Activated T-cell treated with anti-CD3 and anti-CD28 coated beads, Interleukin-2, amount 50 U/mL, for 24 hours (primary cell): ENCODE measurements at places on chromosomes 4 and X.

DNA sequence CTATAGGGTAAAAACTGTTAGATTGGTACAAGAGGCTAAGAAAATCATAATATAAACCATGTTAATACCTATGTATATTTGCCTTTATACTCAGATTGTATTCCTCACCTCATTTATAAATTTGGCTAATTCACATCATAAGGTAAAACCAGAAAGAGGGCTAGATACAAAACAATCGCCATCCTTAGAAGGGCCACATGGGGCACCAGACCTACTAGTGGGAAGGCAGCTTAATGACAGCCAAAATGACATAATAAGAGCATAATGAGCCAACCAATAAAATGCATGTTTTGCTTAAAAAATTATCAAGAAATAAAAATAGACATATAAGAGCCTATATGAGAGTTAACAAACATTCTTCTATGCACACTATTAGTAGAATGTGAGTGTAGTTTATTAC, 107.3 kb upstream of the PRDX4 start:
- H3K36me3 ChIP-seq: no peaks in the 10 kb centered on the region
- H3K4me1 ChIP-seq: no peaks in the 10 kb centered on the region
- peaks cover 15% of the 10 kb centered on the region for H3K27me3 ChIP-seq

- H3K27me3 ChIP-seq: no peaks in the 10 kb centered on the region
- DNase-seq: no peak
- no peak overlapping the region for H3K4me3 ChIP-seq
- H3K27ac ChIP-seq: no peak overlapping the region
- H3K36me3 ChIP-seq: no peaks in the 10 kb centered on the region
Measured at GRCh38 chr4:72984351-72984750, 85.2 kb downstream of the COX18 start.

GRCh38 chr4:119955256-119955655, 111.4 kb downstream of the MAD2L1 start:
- no peak overlapping the region for H3K27ac ChIP-seq
- no peaks in the 10 kb centered on the region for H3K4me1 ChIP-seq
- H3K4me3 ChIP-seq: no peak overlapping the region

- peaks cover 12% of the 10 kb centered on the region for H3K4me1 ChIP-seq
- no peaks in the 10 kb centered on the region for H3K36me3 ChIP-seq
- H3K27ac ChIP-seq: no peak overlapping the region
- no peak overlapping the region for H3K4me3 ChIP-seq
Measured at GRCh38 chrX:25069209-25069608, 53.4 kb upstream of the ARX start.

DNA sequence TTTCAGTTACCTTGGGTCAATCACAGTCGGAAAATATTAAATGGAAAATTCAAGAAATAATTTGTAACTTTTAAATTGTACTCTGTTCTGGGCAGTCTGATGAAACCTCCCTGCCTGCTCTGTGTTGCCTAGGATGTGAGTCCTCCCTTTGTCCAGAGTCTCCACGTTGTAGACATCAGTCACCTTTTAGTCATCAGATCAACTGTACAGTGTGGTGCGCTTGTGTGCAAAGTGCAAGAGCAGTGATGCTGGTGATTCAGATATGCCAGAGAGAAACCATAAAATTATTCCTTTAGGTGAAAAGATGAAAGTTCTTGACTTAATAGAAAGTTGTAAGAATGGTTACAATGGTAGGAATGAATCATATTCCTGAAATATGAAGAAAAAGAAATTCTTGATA, 1.4 kb downstream of the SPATA4 start:
- peak overlapping the region; percentile 68 for H3K4me3 ChIP-seq
- peaks cover 37% of the 10 kb centered on the region for H3K4me1 ChIP-seq
- peaks cover 57% of the 10 kb centered on the region for H3K27me3 ChIP-seq
- DNase-seq: peak; percentile 42
- no peaks in the 10 kb centered on the region for H3K36me3 ChIP-seq

GRCh38 chrX:107940095-107940494, 42.1 kb downstream of the TEX13B start:
- H3K4me1 ChIP-seq: peaks cover 4% of the 10 kb centered on the region
- peaks cover 45% of the 10 kb centered on the region for H3K27me3 ChIP-seq
- no peak for DNase-seq
- no peaks in the 10 kb centered on the region for H3K36me3 ChIP-seq

- peak overlapping the region; percentile 68 for H3K4me3 ChIP-seq
- peaks cover 66% of the 10 kb centered on the region for H3K36me3 ChIP-seq
- peaks cover 74% of the 10 kb centered on the region for H3K4me1 ChIP-seq
Measured at GRCh38 chr4:38131371-38132091, 171.3 kb downstream of the PTTG2 start.

- H3K27ac ChIP-seq: no peak overlapping the region
- no peak overlapping the region for H3K4me3 ChIP-seq
- H3K36me3 ChIP-seq: peaks cover 45% of the 10 kb centered on the region
- peaks cover 26% of the 10 kb centered on the region for H3K27me3 ChIP-seq
- H3K4me1 ChIP-seq: peaks cover 8% of the 10 kb centered on the region
- DNase-seq: no peak
Measured at GRCh38 chrX:22078117-22078516, 46.0 kb downstream of the PHEX start.

GRCh38 chr4:88134536-88135355, 23.7 kb downstream of the ABCG2 start:
- H3K36me3 ChIP-seq: no peaks in the 10 kb centered on the region
- peaks cover 3% of the 10 kb centered on the region for H3K27me3 ChIP-seq
- no peak overlapping the region for H3K4me3 ChIP-seq
- no peak for DNase-seq
- no peaks in the 10 kb centered on the region for H3K4me1 ChIP-seq
- H3K27ac ChIP-seq: no peak overlapping the region

- DNase-seq: no peak
- no peak overlapping the region for H3K4me3 ChIP-seq
- H3K4me1 ChIP-seq: no peaks in the 10 kb centered on the region
- H3K27me3 ChIP-seq: peaks cover 3% of the 10 kb centered on the region
- no peak overlapping the region for H3K27ac ChIP-seq
- H3K36me3 ChIP-seq: no peaks in the 10 kb centered on the region
Measured at GRCh38 chr4:150150629-150151062, 72.4 kb downstream of the DCLK2 start.

DNA sequence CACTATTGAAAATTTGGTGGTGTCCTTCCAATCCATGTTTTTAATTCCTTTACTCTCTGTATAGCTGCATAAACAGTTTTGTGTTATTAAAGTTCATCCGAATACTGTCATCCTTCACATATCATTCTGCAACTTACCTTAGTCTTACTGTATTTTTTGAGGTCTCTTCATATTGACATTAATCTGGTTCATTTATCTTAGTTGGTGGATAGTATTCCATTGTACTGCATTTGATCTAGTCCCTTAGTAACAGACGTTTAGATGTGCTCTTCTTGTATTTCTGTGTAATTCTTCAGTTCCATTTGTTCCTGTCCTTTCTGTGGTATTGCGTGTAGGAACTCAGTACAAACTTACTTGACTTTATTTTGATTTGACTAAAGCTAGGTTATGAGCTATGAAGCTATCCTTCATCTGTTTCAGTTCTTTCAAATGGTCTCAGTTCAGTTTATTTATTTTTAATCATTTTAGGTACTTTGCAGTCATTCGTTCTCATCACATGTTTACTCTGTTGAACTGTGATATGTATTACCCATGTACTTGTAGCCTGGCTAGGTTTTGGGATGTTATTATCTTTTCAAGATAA, 41.3 kb downstream of the RAPGEF2 start:
- H3K36me3 ChIP-seq: no peaks in the 10 kb centered on the region
- H3K4me3 ChIP-seq: no peak overlapping the region
- no peak overlapping the region for H3K27ac ChIP-seq
- no peaks in the 10 kb centered on the region for H3K27me3 ChIP-seq
- DNase-seq: no peak

DNA sequence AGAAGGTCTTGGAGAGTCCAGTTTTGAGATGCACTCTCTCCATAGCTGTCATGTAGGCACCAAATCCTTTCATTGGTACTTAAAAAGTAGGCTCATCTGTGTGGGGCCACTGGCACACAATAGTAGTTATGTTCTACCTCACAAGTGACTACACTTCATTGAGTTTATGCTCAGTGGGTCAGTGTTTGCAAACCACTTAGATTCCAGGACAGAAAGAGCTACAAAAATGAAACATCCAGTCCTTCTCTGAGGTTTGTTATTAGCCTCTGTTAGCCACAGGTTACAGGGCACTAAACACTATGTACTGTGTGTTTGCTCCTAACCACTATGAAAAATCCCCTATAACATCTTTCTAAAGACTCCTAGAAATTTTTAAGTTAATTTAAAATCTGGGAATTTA, 13.8 kb downstream of the RAB28 start:
- peaks cover 29% of the 10 kb centered on the region for H3K4me1 ChIP-seq
- H3K36me3 ChIP-seq: peaks cover 48% of the 10 kb centered on the region
- H3K27ac ChIP-seq: no peak overlapping the region
- no peak overlapping the region for H3K4me3 ChIP-seq

- H3K36me3 ChIP-seq: no peaks in the 10 kb centered on the region
- H3K27ac ChIP-seq: no peak overlapping the region
- H3K4me1 ChIP-seq: no peaks in the 10 kb centered on the region
- peaks cover 4% of the 10 kb centered on the region for H3K27me3 ChIP-seq
- no peak for DNase-seq
- H3K4me3 ChIP-seq: no peak overlapping the region
Measured at GRCh38 chr4:114527637-114528036, 71.0 kb upstream of the UGT8 start.
